Thyroid gland (tissue), 4 donors: ENCODE measurements at places on chromosomes 3 and 15. TPM values are rescaled to one million over a fixed set of nuclear protein-coding genes. Genes with fewer than 3 reads are reported as not detected.

GRCh38 chr3:170585008-170585936, 603 bp downstream of the SLC7A14 start:
- no peak overlapping the region for H3K4me3 ChIP-seq
- no peaks in the 10 kb centered on the region for H3K4me1 ChIP-seq
- H3K36me3 ChIP-seq, result no peaks in the 10 kb centered on the region

- no peak overlapping the region for H3K4me3 ChIP-seq
- DNase-seq, result no peak
- H3K4me1 ChIP-seq, result no peaks in the 10 kb centered on the region
- peaks cover 29% of the 10 kb centered on the region for H3K27me3 ChIP-seq
- no peak overlapping the region for H3K27ac ChIP-seq
Observed at GRCh38 chr3:147369661-147370123, 36.7 kb downstream of the ZIC4 start.

DNA sequence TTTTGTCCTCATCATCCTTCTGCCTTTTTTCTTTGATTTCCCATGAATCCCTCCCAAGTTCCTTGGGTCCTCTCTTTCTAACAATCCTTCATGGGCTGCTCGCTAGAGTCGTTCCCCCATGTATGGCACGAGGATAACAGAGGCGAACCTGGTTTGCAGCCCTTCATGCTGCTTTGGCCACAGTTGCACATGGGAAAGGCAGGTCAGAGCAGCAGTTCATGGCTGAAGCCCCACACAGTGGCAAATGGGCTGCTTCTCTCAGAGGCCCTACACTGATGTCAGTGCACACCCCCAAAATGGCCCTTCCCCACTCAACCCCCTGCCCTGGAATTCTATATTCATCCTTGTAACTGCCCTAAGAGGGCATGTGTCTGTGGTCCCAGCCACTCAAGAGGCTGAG, 335.4 kb upstream of the IGF1R start:
- H3K4me1 ChIP-seq, result no peaks in the 10 kb centered on the region
- H3K36me3 ChIP-seq, result no peaks in the 10 kb centered on the region
- DNase-seq, result no peak
- no peaks in the 10 kb centered on the region for H3K27me3 ChIP-seq
- H3K27ac ChIP-seq, result no peak overlapping the region

- H3K4me3 ChIP-seq, result no peak overlapping the region
- H3K36me3 ChIP-seq, result no peaks in the 10 kb centered on the region
- H3K4me1 ChIP-seq, result no peaks in the 10 kb centered on the region
- DNase-seq, result no peak
- no peaks in the 10 kb centered on the region for H3K27me3 ChIP-seq
- no peak overlapping the region for H3K27ac ChIP-seq
Observed at GRCh38 chr15:59178151-59178695, 28.4 kb upstream of the LDHAL6B start.

GRCh38 chr15:91049378-91050127, 27.2 kb upstream of the VPS33B start:
- H3K4me3 ChIP-seq, result no peak overlapping the region
- H3K27ac ChIP-seq, result no peak overlapping the region
- no peaks in the 10 kb centered on the region for H3K4me1 ChIP-seq

IGF2BP2 gene
- 45.7 TPM for total RNA-seq

- H3K4me1 ChIP-seq, result no peaks in the 10 kb centered on the region
- no peaks in the 10 kb centered on the region for H3K27me3 ChIP-seq
- no peaks in the 10 kb centered on the region for H3K36me3 ChIP-seq
- DNase-seq, result no peak
- no peak overlapping the region for H3K4me3 ChIP-seq
Observed at GRCh38 chr3:7307410-7307809, 446.5 kb downstream of the GRM7 start.

DNA sequence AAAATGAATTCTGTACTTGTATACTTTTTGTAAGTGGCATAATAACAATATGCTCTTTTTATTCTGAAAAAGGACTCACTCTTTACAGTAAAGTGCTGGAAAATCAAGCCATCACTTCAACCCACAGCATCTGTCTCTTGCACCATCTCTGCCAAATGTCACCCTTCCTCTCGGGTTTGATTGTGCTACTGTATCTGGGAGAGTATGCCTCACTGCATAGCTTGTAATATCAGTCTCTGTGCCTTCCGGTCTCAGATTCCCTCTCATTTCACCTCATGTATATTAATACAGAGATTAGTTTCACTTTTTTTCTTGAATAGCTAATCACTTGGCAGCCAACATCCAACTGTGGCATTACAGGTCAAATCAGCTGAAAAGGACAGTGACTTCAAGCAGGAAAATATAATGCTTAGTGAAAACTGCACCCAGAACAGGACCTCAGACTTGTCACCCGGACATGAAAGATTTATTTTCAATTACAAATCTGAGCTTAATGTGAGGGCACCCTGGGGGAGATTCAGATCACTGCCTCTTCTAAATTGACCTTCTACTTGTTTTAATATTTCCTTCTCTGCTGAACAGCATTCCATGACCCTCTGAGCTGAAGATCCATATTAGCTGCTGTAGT, 605.8 kb upstream of the NAALADL2 start:
- H3K27me3 ChIP-seq, result no peaks in the 10 kb centered on the region
- H3K36me3 ChIP-seq, result no peaks in the 10 kb centered on the region
- no peak overlapping the region for H3K4me3 ChIP-seq
- DNase-seq, result no peak

DNA sequence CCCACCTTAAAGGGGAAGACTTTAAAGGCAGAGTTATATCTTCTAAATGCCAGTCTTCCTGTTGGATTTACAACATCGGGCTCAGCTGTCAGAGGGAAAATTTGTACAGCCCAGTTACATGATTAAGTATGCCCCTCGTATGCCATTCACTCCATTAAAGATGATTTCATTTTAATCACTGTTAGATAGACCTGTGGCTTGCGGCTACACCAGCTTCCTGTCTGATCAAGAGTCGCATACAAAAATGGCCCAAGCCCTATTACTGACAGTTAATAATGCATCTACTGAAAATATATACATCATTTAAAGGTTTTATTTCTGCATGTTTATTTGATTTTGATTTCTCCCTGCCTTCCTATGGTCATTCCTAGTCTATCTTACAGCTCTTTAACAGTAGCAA, 7.1 kb downstream of the EIF4E3 start:
- no peaks in the 10 kb centered on the region for H3K27me3 ChIP-seq
- peaks cover 7% of the 10 kb centered on the region for H3K4me1 ChIP-seq
- no peaks in the 10 kb centered on the region for H3K36me3 ChIP-seq
- no peak overlapping the region for H3K27ac ChIP-seq
- no peak for DNase-seq

CFAP100 gene
- total RNA-seq, result not detected

DNA sequence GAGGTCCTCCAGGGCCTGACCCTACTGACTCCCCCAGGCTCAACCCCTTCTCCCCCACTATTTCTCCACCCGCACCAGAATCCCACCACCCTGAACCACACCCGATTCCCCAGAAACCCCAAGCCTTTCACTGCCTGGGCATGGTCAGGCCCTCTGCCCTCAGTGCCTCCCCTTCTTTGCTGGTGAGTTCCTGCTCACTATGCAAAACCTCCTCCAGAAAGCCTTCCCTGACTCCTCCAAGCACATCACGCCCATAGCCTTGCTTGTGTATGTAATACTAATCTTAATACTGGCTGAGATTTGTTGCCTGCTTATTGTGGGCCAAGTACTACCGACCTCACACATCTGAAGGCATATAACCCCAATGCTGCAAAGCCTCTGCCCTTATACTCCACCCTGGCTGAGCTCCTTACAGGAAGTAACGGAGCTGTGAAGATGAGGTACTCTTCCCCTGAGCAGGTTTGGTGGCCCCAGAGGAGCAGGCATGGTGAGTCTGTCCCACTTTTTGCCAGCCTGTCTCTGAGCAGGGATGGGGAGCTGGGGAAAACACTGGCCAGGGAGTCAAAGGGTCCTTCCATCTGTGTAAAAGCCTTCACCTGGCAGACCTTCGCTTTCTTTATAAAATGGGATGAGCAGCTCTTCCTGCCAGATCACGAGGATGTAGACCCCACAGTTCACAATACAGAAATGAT, 9.5 kb downstream of the RAB6B start:
- H3K27me3 ChIP-seq, result no peaks in the 10 kb centered on the region
- H3K36me3 ChIP-seq, result no peaks in the 10 kb centered on the region
- no peaks in the 10 kb centered on the region for H3K4me1 ChIP-seq
- DNase-seq, result no peak
- no peak overlapping the region for H3K4me3 ChIP-seq
- no peak overlapping the region for H3K27ac ChIP-seq

PLAAT1 gene
- total RNA-seq, result 15.0 TPM

DNA sequence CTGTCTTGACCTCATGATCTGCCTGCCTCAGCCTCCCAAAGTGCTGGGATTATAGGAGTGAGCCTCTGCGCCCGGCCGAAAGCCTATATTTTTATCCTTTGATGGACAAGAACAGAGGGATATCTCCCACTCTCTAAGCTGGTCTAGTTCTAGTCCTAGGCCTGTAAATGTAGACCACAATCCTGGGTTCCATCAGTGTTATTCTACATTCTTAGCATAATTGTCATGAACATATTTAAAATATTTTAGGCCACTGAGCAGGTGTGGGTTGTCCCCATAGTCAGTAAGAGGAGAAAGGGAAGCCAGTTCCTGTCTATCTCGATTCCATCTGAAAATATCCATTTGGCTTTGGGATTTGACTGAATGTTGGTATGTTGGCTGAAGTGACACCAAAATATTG, 118.1 kb downstream of the EBLN2 start:
- no peaks in the 10 kb centered on the region for H3K27me3 ChIP-seq
- H3K27ac ChIP-seq, result no peak overlapping the region
- no peaks in the 10 kb centered on the region for H3K36me3 ChIP-seq
- no peak for DNase-seq
